ENCODE measurements at places on chromosomes 11 and 22. TPM values are rescaled to one million over a fixed set of nuclear protein-coding genes. Genes with fewer than 3 reads are reported as not detected.

The EXPH5 gene
- total RNA-seq: 0.53 TPM

The SVIP gene
- 9.1 TPM for total RNA-seq

The DTX4 gene
- 4.8 TPM for total RNA-seq

The MS4A6A gene
- total RNA-seq: not detected

The HBB gene
- total RNA-seq: not detected

The OTOG gene
- not detected for total RNA-seq

The NDUFS3 gene
- total RNA-seq: 85.5 TPM

The ROBO4 gene
- total RNA-seq: 1.9 TPM

The LRRC74B gene
- not detected for total RNA-seq

The OR4D5 gene
- not detected for total RNA-seq

The MMP27 gene
- total RNA-seq: not detected

The CALCA gene
- total RNA-seq: not detected

The P2RY6 gene
- 2.6 TPM for total RNA-seq

The CELF1 gene
- total RNA-seq: 83.7 TPM

The DSCAML1 gene
- not detected for total RNA-seq

The IGSF22 gene
- total RNA-seq: not detected

The OR6A2 gene
- 0.19 TPM for total RNA-seq

The PRODH gene
- 0.06 TPM for total RNA-seq

The HTR3A gene
- total RNA-seq: not detected

The UPK3A gene
- not detected for total RNA-seq

The TRIM48 gene
- not detected for total RNA-seq

The TSSK2 gene
- not detected for total RNA-seq

The USH1C gene
- not detected for total RNA-seq
